ENCODE measurements at places on chromosomes 3 and 15.

DNA sequence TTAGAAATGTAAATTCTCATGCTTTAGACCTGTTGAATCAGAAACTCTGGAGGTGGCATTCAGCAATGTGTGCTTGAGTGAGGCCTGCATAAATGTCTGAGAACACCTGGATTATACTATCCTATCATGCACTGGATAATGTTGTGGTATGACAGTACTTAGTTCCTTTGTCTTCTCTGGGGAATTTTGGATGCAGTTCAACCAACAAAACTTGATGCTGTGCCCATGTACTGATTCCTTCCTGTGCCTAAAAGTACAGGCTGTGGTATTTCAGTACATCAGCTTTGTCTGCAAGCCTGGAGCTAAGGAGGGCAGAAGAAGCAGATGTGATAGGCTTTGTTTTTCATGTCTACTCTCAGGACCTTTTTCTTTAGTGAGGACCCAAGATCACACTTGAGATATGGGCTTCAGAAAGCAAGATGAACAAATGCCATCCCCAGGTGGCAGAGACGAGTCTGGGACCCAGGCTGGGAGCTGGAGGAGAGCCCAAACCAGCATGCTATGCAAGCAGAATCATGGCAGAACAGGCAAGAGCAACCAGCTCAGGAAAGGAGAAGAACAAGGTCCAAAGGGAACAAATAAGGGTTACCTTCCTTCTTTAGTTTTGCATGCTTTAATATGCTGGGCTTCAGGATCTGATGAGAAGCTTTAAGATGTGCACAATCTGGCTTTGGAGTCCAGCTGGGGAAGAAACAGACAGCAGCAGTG is 124.7 kb downstream of the MYRIP start:
- no peak overlapping the region for H3K4me3 ChIP-seq
- no peaks in the 10 kb centered on the region for H3K27me3 ChIP-seq
- DNase-seq: no peak
- H3K27ac ChIP-seq: no peak overlapping the region

GRCh38 chr3:178263236-178263916 is 272.9 kb upstream of the KCNMB2 start:
- DNase-seq: no peak
- H3K4me3 ChIP-seq: no peak overlapping the region
- H3K36me3 ChIP-seq: no peaks in the 10 kb centered on the region
- H3K27me3 ChIP-seq: no peaks in the 10 kb centered on the region
- H3K4me1 ChIP-seq: no peaks in the 10 kb centered on the region

DNA sequence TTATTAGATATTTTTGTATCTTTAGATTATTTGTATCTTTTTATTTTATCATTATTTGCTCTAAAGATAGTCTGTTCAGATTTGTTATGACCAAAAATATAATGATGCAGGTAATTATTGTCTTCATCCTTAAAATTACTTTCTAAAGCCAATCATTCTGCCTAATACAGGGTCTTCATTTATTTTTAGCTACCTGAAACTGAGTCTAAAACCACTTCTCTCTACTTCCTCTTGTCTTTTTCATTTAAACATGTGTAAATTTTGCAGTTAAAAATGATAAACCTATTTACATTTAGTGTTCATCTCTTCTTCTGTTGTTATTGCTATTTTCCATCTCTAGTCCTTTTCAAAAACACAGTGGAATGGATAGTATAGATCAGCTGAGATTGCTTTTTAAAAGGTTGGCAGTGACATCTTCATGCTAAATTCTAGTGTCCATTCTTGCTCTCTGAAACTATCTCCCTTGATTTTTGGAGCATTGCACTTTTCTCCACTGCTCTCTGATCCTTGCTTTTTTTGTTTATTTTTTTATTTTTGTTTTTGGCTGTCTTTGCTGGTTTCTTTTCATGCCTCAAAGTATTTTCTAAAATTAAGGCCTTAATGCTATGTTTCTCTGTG is 91.8 kb downstream of the UBE2E2 start:
- H3K27me3 ChIP-seq: no peaks in the 10 kb centered on the region
- peaks cover 4% of the 10 kb centered on the region for H3K4me1 ChIP-seq
- no peak overlapping the region for H3K27ac ChIP-seq
- H3K4me3 ChIP-seq: no peak overlapping the region
- DNase-seq: no peak

DNA sequence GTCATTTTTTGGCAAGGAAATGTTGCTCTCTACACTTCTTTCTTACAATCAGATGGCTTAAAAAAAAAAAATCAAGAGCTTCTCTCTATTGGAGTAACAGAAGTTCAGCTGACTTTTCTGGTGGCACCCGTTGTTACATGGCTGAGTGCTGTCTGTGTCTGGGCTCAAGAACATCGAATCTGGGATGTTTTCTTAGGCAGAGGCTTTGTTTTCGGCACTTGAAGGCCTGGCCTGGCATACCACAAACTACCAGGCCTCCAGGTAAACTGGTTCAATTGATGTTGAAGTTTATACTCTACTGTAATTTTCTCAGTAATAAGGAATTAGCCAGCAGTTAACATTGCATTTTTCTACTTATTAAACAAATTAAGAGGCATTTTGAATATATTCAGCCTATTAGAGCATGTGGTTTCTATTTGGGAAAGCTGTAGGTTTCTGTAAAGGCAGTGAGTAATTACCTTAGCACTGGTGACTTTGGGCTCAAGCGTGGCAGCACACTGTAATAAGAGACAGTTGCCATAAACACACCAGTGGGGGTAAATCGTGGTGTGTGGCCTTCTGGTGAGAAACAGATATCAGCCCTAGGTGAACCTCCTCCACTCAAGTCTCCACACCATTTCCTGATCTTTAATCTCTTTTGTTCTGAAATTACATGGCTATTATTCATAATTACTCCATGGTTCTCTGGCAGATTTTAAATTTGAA is 544.7 kb downstream of the MECOM start:
- H3K4me1 ChIP-seq: no peaks in the 10 kb centered on the region
- no peak overlapping the region for H3K27ac ChIP-seq
- H3K4me3 ChIP-seq: no peak overlapping the region

- H3K36me3 ChIP-seq: no peaks in the 10 kb centered on the region
- H3K4me1 ChIP-seq: peaks cover 3% of the 10 kb centered on the region
- H3K27me3 ChIP-seq: no peaks in the 10 kb centered on the region
- H3K27ac ChIP-seq: no peak overlapping the region
- peak overlapping the region; percentile 49 for H3K4me3 ChIP-seq
These were observed 10.8 kb upstream of the MFSD1 start for GRCh38 chr3:158790901-158791589.

- H3K27me3 ChIP-seq: no peaks in the 10 kb centered on the region
- peaks cover 12% of the 10 kb centered on the region for H3K36me3 ChIP-seq
- no peak overlapping the region for H3K4me3 ChIP-seq
- H3K4me1 ChIP-seq: peaks cover 40% of the 10 kb centered on the region
These were observed 5.1 kb downstream of the MFGE8 start for GRCh38 chr15:88908123-88908522.

Measured in activated CD8-positive, alpha-beta T cell treated with anti-CD3 and anti-CD28 coated beads, Interleukin-2, amount 10 ng/mL, durations not matched to agents 7 days and 5 days (primary cell).